ENCODE measurements at places on chromosomes 3 and 15.
A peak's percentile ranks its signal among the peaks of the same experiment; 100 is the strongest.

DNA sequence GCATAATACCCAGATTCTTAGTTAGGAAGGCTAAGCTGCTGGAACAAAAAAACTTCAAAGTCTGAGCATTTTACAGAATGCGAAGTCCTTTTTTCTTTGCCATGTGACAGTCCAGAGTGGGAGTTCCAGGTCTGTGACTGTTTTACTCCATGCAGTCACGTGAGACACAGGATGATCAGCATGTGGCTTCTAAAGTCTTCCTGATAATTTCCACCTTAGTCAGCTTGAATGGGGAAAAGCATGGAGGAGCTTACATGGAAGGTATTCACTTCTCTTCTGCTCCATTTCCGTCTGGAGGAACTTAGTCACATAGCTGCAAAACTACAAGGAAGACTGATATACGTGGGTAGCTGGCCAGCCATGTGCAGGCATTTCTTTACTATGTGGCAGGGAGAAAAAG, 1.7 kb downstream of the SNTN start:
- no peak for DNase-seq

DNA sequence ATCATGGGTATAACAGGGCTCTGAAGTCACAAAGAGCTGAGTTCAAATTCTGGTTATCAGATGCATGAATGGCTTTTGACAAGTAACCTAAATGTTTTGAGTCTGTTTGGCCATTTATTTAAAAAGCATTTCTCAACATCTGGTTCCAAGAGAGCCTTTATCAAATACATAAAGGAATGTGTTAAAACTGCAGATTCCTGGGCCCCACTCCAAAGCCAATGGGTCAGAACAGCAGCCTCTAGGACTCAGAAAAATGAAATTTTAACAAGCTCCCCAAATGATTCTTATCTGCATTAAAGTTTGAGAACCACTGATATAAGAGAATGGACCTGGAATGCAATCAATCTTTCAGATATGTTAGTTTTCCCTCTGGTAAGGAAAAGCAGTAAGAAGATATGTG, 3.4 kb downstream of the B4GALT4 start:
- no peak for DNase-seq

DNA sequence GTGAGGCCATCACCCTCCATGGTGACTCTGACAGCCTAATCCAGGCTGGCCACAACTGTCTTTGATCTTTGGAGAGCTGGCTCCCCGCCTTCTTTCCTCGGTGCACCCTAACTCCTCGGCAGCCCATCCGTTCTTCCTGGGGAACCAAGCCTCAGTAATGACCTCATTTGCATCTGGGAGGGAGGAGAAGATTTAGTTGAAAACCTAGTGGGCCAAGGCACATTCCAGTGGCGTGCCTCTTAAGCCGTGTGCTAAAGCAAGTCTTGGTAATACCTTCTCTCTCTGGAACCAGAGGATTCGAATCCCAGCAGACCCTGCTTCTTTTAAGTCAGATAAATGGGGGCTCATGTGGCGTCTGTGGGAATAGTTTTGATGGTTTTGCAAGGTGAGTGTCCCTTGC, 233.1 kb downstream of the EBLN2 start:
- DNase-seq, result no peak

- DNase-seq, result no peak
Observed at GRCh38 chr3:38558864-38559263, 62.7 kb downstream of the EXOG start.

GRCh38 chr3:149342413-149343380, 9.3 kb upstream of the TM4SF18 start:
- DNase-seq, result no peak

- DNase-seq, result no peak
Observed at GRCh38 chr3:64623125-64623524, 64.7 kb downstream of the ADAMTS9 start.

GRCh38 chr3:32569540-32570420, 878 bp downstream of the DYNC1LI1 start:
- DNase-seq, result peak; percentile 7

- no peak for DNase-seq
Observed at GRCh38 chr3:123475786-123476185, 26.9 kb upstream of the ADCY5 start.

GRCh38 chr15:84748274-84749110, at the start of gene ZNF592:
TSS of gene ZNF592 (plus strand) at chr15:84748592. CDS start at chr15:84782676, 34,084 bp downstream.
- no peak for DNase-seq

DNA sequence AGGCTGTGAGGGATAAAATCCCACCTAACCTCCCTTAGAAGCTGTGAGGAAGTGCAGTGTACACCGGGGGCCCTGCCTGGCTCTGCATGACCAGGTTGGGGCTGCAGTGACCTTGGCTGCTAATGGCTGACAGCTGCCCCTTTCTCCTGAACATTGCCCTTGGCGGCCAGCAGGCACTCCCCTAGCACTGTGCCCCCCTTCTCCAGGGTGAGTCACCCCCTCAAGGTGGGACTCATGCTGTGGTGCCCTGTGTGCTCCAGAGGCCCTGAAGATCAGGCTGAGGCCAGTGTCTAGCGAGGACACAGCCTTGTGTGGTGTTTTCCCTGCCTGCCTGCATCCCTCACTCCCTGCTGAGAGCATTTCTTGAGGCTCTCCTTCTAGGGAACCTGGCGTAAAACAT, 21.0 kb upstream of the FGD5 start:
- no peak for DNase-seq

- DNase-seq, result no peak
Observed at GRCh38 chr15:69583626-69584025, 131.0 kb downstream of the RPLP1 start.

DNA sequence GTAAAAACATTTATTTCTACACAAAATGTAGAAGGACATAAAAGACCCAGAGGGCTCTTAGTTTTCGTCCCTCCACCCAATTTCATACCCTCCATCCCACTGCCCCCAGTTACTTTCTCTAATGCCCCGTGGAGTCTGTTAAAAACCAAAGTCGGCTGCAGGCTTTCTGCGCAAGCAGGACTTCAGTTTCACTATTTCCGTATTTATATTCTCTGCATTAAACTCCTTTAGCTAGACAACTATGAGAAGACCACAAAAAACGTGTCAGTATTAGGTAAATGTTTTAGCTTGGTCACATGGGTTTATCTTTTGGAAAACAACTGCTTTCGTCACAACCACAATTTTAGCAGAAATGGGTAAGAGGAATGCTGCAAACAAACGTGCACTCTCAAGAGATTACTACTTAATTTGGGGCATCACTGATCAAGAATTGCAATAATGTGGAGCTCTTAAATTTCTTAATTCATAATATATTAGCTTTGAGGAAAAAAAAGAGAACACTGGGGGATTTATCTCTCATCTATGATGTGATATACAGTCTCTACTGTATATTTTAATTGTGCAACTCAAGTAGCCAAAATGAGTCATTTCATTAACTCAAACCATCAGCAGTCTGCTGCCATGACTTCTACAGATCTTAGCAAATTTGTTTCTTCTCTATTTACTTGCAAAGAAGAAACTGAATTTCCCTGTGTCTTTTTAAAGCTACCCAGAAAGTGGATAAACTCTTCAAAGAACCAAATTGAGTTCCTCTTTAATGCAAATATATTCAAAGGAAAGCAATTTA, 740 bp upstream of the NSMCE3 start:
- no peak for DNase-seq

GRCh38 chr15:45812200-45812599, 177.4 kb downstream of the SQOR start:
- no peak for DNase-seq

DNA sequence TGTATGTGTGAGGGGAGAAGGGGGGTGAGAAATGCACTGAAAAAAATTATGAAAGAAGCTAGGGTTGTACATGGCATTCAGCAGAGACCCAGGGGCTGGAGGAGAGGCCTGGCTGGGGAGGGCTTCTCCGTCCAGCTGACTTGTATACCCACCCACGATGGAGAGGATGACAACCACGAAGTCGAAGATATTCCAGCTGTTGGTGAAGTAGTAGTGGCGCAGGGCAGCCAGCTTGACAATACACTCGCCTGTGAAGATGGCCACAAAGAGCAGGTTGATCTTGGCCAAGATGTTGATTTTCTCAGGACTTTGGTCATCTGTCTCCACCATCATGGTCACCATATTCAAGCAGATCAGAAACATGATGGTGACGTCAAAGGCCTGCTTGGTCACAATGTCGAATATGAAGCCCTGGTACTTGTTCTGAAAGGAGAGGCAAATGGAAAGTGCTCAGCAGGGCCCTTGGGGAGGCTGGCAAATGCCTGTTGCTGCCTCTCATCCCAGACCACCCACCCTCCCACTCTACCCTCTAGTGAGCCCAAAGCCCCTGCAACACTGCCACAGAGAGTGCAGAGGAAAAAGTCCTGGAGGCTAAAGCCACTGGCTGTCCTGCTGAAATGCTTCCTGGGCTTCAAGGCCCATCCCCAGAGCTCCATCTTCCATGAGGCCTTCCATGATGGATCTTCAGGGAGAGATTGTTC, 58.1 kb downstream of the EXOG start:
- DNase-seq, result no peak

DNA sequence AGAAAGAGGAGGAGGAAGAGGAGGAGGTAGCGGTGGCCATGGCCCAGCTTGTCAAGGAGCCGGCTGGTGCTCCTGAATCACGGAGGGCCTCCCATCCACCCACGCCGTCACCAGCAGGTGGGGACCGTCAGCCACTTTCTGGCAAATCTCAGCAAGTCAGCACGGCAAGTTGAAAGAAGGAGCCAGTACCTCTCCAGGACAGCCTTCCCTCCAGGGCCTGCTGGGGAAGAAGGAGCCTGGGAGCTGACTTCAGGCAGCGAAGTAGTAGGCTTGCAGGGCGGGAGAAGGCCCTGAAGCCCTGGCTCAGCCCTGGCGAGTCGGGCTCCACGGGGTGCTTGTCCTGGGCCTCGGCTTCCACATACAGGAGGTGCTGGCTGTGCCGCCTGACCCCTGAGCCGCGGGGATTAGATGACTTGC, 99.2 kb upstream of the TRPM1 start:
- DNase-seq, result no peak

GRCh38 chr3:121834157-121834670, 646 bp downstream of the IQCB1 start:
- DNase-seq, result no peak

- DNase-seq, result no peak
Observed at GRCh38 chr3:86634361-86634760, 356.6 kb downstream of the VGLL3 start.

- DNase-seq, result no peak
Observed at GRCh38 chr3:88057630-88058305, 1.0 kb downstream of the CGGBP1 start.

DNA sequence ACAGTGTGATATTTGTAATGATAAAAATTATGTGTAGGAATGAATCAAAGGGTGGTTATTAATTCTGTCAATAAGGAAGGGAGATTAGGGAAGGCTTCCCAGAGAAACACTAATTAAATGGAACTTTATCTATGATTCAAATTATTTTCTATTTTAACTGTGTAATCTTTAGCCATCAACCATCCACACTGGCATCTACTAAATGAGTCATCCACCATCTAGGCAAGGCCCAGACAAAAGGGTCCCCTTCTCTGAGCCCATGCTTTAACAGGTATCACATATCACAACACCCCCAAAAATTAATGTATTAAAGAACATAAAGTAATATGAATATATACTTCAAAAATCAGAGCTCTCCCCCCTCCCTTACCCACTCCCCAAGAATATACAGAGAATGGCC, 19.9 kb upstream of the TPM1 start:
- DNase-seq, result no peak

- no peak for DNase-seq
Observed at GRCh38 chr15:58569455-58569854, 137.7 kb downstream of the LIPC start.

GRCh38 chr15:83380682-83381081, 66.5 kb upstream of the SH3GL3 start:
- no peak for DNase-seq

DNA sequence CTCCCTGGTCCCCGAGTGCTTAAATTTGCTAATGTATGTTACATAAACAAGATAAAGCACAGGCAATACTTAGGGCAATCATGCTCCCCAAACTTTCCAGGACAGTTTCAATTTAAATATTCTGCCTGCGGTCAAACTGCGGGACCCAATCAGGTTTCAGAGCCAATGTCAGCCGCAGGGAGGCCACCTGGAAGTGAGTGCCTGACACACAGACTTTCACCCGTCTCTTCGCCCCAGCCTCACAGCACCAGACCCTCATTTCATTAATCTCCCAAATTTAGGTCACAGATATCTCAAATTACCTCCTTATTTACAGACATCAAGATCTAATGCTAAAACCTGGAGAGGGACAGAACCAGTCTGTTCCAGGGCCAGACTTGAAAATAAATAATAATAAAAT, 107.2 kb upstream of the ALDH1A3 start:
- no peak for DNase-seq

GRCh38 chr3:152127058-152127457, 141.7 kb upstream of the MBNL1 start:
- DNase-seq, result no peak

- no peak for DNase-seq
Observed at GRCh38 chr3:37580237-37580636, 281.4 kb upstream of the CTDSPL start.

DNA sequence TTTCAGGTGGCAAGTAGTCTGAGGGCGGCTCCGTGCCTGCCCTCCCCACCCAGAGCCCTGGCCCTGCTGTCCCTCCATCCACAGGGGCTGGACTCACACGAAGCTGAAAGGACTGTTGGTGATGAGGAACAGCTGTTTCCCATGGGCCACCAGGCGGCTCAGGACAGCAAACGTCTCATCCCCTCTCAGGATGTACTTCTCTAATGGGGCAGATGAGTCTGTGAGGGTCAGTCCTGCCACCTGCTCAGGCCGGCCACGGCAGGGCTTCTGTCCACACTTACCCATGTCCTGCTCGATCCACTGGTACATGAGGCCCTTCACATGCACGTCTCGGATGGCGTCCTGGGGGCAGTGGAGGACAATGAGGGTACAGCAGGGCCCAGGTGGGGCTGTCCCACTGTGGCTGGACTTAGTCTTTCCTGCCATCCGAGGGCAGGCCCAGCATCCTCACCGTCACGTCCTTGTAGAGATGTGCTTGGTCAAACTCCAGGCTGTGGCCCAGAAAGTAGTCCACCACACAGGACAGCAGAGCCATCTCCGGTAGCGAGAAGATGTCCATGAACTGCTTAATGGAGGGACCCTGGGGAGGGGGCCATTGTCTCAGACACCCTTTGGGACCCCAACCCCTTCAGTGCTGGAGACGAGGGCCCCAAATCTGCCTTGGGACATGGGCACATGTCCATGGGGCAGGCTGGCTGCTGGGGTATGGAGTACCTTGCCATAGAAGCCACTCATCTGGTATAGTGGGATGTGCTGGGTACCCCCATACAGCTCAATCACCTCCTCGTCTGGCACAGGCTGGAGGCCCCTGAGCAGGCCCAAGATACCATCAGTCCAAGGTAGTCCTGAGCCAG, 5.7 kb downstream of the NT5DC2 start:
- DNase-seq, result no peak

GRCh38 chr15:97909291-97909891, 51.1 kb upstream of the ARRDC4 start:
- no peak for DNase-seq

- DNase-seq, result no peak
Observed at GRCh38 chr15:68816158-68816557, 4.5 kb downstream of the ANP32A start.

- DNase-seq, result no peak
Observed at GRCh38 chr3:15660055-15660935, 58.8 kb downstream of the BTD start.

GRCh38 chr3:186107215-186108105, 1.4 kb downstream of the ETV5 start:
- DNase-seq, result no peak

All from keratinocyte (primary cell).